ENCODE measurements at places on chromosomes 4 and X.

- DNase-seq = no peak
Observed at GRCh38 chr4:74109870-74110605, 11.0 kb upstream of the CXCL2 start.

DNA sequence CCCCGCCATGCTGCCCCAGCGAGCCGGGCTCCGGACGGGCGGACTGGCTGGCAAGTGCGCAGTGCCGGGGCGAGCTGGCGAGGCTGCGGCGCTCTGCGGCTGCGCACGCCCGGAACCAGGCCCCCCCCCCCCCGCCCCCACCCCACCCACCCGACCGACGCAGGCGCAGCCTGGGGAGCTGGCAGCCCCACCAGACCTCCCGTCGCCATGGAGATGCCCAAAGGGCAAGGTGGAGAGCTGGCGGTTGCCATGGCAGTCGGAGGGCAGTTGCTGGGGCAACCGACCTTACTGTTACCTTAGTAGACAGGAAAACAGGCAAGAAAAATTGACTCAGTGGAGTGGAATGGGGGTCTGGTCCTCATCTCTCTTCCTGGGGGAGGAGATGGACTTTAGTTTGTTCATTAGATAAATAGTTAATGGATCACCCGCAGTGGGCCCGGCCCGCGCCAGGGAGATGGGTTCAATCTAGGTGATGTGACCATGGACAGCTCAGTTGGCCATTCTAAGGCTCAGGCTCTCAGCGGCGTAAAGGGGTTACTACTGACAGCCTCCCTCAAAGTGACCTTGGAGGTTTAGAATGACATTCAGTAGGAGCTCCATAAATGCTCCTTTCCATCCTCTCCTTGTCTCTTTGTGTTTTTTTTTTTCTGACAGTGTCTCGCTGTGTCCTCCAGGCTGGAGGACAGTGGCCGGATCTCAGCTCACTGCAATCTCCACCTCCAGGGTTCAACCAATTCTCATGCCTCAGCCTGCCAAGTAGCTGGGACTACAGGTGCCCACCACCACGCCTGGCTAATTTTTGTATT is at the start of gene PCSK1N:
Gene PCSK1N (minus strand): TSS at position 87 of the 806 bp plus-strand sequence. CDS start 78 bp downstream, at position 9.
- peak; percentile 19 for DNase-seq

DNA sequence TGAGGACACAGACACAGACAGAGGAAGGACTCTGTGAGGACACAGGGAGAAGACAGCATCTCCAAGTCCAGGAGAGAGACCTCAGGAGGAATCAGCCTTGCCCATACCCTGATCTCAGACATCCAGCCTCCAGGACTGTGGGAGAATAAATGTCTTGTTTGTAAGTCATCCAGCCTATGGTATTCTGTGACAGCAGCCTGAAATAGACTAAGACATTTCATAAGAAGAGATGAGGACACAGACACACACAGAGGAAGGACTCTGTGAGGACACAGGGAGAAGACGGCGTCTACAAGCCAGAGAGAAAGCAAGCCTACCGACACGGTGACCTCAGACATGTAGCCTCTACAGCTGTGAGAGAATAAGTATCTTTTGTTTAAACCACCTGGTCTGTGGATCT is 112.1 kb downstream of the DHRSX start:
- DNase-seq = no peak

DNA sequence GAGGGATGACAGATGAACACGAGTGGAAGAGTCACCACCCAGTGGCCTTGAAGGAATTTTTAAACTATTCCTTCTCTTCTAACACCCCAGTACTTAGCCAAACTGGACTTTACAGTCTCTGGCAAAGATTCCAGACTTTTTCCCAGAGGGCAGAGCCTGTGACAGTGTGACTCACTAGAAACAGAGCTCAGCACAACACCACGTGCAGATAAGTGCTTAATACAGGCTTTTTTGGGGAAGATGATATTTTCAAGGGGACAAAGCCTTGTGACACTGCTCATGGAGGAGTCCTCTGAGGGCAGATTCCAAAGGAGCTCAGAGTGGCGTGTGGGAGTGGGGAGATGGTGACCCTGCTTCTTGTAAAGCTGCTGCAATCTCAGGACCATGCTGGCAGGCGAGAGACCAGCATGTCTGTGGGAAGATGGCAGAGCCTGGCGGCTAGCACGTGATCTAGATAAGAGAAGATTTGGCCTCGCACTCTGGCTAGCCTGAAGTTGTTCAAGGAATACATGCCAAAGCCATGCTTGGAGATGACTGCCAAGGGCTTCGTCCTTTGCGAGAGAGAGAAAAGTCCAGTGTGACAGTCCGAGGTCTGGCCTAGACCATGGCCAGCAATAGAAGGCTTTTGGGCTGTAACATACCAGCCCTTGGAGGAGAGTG is 2.4 kb downstream of the RAB33A start:
- peak; percentile 48 for DNase-seq

- DNase-seq = no peak
Observed at GRCh38 chr4:23476515-23477090, 413.2 kb downstream of the PPARGC1A start.

- no peak for DNase-seq
Observed at GRCh38 chr4:142663828-142664227, 182.3 kb downstream of the INPP4B start.

DNA sequence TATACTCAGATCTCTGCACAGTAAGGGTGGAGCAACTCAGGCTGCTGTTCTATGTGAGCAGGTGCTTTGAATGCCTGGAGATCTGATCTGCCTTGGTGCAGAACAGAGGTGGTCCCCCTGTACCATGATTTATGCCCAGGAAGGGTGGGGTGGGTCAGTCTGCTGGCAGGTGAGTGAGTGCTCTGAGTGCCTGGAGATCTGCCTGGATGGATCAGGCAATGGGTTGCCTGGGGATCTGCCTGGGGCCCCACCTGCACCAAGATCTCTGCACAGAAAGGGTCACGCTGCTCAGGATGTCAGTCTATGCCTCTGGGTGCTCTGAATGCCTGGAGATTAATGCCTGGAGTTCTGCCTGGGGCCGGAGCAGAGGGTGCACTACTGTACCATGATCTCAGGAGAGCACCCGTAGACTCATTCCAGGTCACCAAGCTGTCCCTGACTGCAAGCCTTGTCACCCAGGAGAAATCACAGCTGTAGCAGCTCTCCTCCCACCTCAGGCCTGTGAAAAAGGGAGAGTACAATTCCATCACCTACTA is 342.9 kb downstream of the GBA3 start:
- no peak for DNase-seq

DNA sequence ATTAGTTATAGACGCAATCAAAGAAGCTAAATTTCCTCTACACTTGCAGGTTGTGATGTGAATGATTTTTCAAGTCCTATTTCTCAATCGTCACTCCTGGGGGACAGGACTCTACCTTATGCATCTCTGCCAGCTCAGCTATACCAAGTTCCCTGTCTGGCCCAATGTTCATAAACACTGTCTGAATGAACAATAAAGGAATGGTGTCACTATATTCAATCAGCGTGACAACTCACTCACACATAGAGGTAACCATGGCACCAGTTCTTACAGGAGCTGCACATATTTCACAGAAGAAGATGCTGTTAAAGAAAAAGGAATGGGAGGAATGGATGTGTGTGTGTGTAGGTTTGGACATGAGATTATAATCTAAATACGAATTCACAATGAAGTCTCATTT is 280.6 kb downstream of the PPP1R2C start:
- DNase-seq = no peak

- no peak for DNase-seq
Observed at GRCh38 chr4:2138846-2139500, 79.8 kb downstream of the NAT8L start.

DNA sequence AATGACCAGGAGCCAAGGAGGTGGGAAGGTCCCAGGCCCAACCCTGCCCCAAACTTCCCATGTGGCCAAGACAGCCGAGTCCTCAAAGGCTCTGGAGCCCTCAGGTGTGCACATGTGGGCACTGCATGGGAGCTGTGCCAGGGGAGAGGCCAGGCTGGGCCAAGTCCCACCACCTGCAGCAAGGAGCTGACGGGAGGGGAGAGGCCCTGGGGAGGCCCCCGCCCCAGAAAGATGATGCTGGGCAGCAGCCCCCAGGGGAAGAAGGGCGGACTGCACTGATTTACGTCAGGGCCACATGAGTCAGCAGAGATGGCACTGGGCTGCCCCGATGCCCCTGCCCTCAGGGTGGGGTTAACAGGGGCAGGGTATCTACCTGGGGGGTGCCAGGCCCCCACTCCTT is 1.4 kb downstream of the L1CAM start:
- no peak for DNase-seq

DNA sequence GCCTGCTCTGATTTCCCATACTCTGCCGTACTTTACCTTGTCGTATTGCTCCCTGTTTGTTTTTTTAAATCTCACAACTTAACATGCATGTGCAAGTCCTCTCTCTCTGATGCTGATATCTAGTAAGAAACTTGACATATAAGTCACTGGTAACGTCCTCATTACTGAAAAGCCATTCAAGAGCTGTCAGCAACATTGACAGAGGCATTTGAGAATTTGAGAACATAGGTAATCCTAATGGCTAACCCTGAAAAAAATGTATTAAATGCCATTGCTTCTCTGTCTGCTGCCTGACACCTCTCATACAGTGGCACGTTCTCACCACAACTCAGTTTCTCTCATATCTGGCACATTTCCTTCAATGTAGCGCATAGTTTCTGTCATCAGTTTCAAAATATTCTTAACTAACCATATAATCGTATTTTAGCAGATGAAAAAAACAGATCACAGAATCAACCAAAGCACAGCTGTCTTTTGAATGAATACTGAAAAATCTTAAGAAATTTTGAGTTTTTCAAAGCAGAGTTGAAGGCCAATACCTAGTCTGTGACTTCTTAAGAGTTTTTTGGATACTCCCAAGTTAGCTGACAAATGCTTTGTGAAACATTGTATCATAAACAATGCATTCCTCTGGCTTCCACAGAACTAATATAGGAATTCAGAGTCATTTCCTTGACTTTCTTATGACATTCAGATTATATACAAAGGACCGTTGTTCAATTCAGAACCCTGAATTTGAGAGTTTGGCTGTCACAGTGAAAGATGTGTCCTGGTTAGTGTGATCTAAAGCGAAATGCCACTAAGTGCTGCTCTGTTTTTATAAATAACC is 996.4 kb downstream of the C4orf33 start:
- no peak for DNase-seq

- DNase-seq = no peak
Observed at GRCh38 chrX:151984902-151985301, 10.4 kb upstream of the GABRE start.
